ENCODE measurements at places on chromosomes 3 and 15.

DNA sequence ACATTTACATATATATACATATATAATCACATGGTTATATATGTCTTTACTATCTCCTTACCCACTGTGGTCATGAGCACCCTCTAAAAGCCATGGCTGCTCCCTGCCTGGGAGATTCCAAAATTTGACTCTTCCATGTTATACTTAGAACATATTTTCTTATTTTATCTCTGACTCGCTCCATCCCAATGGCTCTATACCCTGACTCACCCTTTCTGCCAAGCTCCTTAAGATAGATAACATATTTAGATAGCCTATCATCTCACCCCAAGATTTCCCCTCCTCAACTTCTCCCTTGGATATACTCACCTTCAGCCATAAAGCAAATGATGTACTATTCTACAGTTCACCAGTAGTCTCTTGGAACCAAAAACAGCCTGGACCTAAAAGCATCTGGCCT, 65.1 kb downstream of the CD200R1L start:
- DNase-seq, result no peak
- no peaks in the 10 kb centered on the region for H3K27me3 ChIP-seq
- H3K4me3 ChIP-seq, result no peak overlapping the region
- no peaks in the 10 kb centered on the region for H3K4me1 ChIP-seq

DNA sequence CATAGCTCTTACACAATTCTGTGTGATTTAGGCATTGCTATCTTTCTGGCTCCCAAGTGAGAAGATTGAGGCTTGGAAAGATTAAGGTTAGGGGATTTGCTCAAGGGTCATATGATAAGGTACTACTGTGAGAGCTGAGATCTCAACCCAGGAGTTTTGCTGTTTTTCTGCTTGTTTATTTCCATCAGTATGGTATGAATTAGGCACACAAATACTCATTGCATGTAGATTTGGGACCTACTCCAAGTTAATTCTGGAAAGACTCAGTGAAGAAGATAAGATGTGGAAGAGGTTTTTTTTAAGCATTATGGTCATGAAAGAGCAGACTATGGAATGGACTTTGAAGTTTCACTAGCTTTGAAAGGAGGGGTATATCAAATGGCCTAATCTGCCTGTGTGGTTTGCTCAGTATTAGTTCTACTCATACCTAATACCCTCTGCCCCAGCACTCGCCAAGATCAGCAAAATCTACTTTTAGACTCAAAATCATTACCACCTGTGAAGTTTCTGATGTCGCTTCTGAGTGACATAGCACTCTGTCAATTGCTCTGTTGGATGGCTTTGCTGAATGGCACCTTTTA, 12.5 kb downstream of the MBNL1 start:
- H3K27me3 ChIP-seq, result no peaks in the 10 kb centered on the region
- H3K4me1 ChIP-seq, result peaks cover 73% of the 10 kb centered on the region
- DNase-seq, result peak; percentile 36
- peak overlapping the region; percentile 89 for H3K27ac ChIP-seq

DNA sequence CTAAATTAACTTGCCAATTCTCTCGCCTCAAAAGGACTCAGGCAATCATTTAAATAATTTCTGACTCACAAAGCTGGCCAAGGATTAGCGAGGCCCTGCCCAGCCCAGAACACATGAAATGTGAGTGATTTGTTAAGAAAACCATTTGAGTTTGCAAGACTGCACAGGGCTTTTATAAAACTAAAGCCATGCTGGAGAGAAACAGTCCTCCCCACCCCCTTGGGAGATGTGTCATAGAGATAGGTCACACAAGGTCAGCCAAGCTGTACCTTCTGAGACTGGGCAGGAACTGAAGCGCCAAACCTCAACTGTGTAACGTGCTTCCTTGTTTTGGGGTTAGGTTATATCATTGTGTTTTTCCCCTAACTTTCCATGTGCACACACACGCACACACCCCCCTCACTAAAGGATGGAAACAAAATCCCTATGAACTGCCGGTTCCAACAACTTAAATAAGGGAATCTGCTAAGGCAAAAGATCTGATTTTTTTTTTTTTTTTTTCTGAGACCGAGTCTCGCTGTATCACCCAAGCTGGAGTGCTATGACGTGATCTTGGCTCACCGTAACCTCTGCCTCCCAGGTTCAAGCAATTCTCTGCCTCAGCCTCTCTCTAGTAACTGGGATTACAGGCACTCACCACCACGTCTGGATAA, 8.1 kb downstream of the SPATA12 start:
- peaks cover 1% of the 10 kb centered on the region for H3K4me1 ChIP-seq
- peaks cover 3% of the 10 kb centered on the region for H3K27me3 ChIP-seq
- no peaks in the 10 kb centered on the region for H3K36me3 ChIP-seq
- H3K4me3 ChIP-seq, result no peak overlapping the region
- peak; percentile 31 for DNase-seq

GRCh38 chr3:36461597-36461996, 81.3 kb downstream of the STAC start:
- DNase-seq, result no peak
- H3K27ac ChIP-seq, result no peak overlapping the region
- no peaks in the 10 kb centered on the region for H3K27me3 ChIP-seq

GRCh38 chr3:160921020-160921635, 165.1 kb downstream of the PPM1L start:
- no peaks in the 10 kb centered on the region for H3K27me3 ChIP-seq
- no peaks in the 10 kb centered on the region for H3K4me1 ChIP-seq
- H3K27ac ChIP-seq, result no peak overlapping the region
- no peaks in the 10 kb centered on the region for H3K36me3 ChIP-seq
- DNase-seq, result peak; percentile 16

DNA sequence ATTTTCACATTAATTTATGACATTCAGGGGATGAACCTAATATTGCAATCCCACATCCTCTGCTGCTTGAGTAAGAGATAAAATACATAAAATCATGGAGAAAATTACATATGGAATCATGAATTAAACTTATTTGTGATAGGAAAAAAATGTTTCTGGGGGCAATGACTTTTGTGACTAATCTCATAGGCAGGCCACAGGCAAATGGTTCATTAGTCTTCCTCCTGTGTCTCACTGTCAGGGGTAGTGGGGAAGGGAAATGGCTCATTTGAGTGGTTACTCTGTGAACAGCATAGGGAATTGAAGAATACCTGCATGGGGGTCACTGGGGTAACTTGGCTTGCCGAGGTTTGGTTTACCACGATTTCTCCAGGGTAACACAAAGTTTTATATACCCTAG, 72.0 kb downstream of the TFG start:
- no peaks in the 10 kb centered on the region for H3K36me3 ChIP-seq
- no peaks in the 10 kb centered on the region for H3K27me3 ChIP-seq
- H3K27ac ChIP-seq, result no peak overlapping the region
- no peak for DNase-seq
- no peak overlapping the region for H3K4me3 ChIP-seq

- no peaks in the 10 kb centered on the region for H3K4me1 ChIP-seq
- H3K4me3 ChIP-seq, result no peak overlapping the region
- peaks cover 4% of the 10 kb centered on the region for H3K27me3 ChIP-seq
- H3K27ac ChIP-seq, result no peak overlapping the region
- H3K36me3 ChIP-seq, result no peaks in the 10 kb centered on the region
These were observed 48.5 kb downstream of the ABTB1 start for GRCh38 chr3:127720985-127721935.

- H3K27ac ChIP-seq, result no peak overlapping the region
- H3K4me1 ChIP-seq, result no peaks in the 10 kb centered on the region
- DNase-seq, result no peak
- peaks cover 6% of the 10 kb centered on the region for H3K36me3 ChIP-seq
- no peak overlapping the region for H3K4me3 ChIP-seq
These were observed 613.6 kb upstream of the CBLB start for GRCh38 chr3:106482451-106482850.

DNA sequence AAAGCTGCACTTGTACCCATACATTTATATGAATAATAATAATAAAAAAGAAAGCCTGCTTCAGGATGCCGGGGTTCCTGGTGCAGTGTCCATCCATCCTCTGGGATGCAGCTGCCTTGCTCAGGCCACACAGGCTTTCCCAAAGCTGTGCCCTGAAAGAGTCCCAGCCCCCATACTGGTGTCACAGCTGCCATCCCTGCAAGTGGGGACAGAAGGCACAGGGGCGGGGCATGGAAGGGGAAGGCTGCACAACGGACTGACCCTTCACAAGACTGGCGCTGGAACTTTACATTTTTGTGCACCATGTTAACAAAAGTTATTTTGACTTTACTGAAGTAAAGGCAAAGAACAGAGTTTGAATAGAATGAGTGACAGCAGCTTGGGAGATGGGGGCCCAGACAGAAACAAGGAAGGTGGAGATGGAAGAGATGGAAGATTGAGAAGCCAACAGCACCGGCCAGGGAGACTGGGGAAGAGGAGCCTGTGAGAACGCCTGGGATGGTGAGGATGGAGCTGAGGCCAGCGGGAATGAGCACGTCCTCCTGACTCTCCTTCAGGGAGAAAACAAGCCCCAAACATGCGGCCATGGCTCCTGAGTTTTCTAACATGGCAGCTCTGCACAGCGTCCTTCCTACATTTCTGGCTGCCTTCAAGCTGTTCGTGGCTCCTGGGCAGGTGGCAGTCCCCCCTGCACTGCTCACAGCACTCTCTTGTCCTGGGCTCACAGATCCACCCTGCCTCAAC, 73.1 kb downstream of the ABTB1 start:
- H3K27me3 ChIP-seq, result no peaks in the 10 kb centered on the region
- peaks cover 11% of the 10 kb centered on the region for H3K4me1 ChIP-seq
- no peak overlapping the region for H3K4me3 ChIP-seq

DNA sequence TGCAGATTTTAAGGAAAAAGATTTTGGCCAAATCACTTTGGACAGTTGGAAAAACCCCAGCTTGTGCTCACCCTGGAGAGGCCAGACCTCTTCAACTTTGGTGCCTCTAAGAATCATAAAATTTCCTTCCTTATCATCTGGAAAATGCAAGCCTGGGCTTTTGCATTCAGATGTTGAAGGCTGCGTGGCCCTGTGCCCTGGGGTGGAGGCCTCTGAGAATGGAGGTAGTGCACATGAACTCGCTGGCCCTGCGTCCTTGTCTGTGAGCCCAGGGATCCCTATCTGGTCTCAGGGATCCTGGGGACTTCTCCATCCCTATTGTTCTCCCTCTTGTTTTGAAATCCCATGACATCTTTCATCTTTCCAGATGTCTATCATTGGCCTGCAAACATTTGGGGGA, 64.6 kb upstream of the ARNT2 start:
- H3K36me3 ChIP-seq, result no peaks in the 10 kb centered on the region
- no peak for DNase-seq
- no peaks in the 10 kb centered on the region for H3K4me1 ChIP-seq
- H3K27ac ChIP-seq, result no peak overlapping the region

Data from activated CD8-positive, alpha-beta T cell treated with anti-CD3 and anti-CD28 coated beads for 36 hours (primary cell).